ENCODE measurements at places on chromosomes 1 and 21.

DNA sequence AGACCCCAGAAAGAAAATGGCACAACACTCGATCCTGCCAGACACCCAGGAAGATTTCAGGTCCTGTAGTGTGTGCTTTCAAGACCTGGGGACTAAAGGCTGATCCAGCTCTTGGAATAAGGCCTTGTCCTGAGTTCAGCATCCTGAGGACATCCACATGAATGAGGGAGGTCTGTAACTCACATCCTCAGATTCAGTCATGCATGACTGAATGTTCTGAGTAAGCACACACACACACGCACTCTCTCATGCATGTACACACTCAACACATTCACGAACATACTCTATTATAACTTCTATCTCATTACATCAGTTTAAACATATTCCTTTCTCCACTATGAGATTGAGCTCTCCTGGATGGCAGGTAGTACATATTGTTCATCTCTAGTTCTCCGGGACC, 273.4 kb upstream of the BEND5 start:
- DNase-seq = no peak

DNA sequence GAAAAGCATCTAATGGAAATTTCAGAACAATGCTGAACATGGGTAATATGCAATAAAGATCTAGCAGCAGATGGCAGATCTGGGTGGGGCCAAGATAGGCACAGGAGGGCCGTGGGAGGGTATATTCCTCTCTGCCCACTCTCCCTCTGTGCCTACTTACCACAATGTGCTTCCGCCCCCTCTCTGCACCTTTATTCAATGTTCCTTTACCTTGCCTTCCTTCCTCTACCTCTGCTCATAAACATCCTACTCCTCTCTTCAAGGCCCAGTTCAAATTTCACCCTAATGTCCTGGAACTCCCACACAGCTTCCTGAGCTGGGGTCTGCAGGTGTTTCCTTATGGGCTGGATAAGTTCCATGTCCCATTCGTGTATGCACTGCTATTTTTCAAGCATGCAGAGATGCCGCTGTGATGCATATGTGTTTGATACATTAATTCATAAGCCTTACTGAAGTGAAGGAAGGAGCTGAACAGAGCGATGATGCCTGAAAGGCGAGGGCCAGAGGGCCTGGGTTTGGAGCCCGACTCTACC, 65.6 kb upstream of the EDEM3 start:
- DNase-seq = no peak

DNA sequence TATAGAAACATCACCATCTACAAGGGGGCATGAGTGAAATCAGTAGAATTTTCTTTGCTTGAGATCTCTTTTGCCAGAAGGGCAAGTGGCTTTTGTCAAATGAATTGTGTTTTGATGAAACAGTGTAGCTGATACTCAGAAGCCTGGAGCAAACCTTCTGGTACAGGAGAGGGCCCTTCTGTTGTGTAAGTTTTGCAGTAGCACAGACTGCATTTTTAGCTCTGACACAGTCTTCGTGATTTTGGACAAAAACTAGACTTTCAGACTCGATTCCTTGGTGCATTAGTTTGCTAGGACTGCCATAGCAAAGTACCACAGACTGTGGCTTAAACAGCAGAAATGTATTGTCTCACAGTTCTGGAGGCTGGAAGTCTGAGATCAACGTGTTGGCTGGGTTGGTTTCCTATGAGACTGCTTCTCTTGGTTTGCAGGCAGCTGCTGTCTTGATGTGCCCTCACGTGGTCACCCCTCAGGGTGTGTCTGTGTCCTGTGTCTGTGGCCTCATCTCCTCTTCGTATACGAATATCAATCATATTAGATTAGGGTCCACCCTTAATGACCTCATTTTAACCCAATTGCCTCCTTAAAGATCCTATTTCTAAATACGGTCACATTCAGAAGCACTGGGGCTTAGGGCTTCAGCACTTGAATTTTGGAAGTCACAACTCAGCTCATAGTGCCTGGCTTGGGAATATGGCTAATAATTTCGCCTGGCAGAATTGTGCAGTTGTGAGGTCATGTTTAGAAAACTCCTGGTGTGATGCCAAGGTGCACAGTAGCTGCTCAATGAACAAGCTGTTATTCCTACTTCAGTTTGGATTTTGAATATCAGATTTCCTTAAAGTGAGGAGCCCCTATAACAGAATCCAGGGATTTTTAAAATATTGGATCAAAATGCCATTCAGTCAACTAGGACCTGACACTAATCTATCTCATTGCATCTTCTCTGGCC, 21.2 kb upstream of the DISC1 start:
- no peak for DNase-seq

- no peak for DNase-seq
These were observed 25.0 kb upstream of the TENT5C start for GRCh38 chr1:117580882-117581281.

- no peak for DNase-seq
These were observed 24.4 kb upstream of the CLDN14 start for GRCh38 chr21:36504067-36505058.

DNA sequence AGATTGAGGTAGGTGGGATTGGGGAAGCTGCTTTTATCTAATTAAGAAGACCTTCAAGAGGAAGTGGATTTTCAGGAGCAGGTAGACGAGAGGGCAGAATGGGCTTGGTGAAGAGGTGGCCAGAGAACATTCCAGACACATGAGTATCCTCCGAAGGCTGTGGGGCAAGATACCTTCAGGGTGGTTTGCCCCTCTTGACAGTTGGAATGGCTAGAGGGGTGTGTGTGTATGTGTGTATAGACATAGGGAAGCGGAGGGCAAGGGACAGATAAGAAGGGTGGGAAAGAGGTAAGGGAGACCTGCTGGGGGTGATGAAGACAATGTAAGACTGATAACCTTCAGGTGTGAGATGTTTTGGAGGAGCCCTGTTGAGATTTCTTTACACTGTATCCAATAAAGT, 46.8 kb upstream of the TSPAN2 start:
- DNase-seq = peak; percentile 16

DNA sequence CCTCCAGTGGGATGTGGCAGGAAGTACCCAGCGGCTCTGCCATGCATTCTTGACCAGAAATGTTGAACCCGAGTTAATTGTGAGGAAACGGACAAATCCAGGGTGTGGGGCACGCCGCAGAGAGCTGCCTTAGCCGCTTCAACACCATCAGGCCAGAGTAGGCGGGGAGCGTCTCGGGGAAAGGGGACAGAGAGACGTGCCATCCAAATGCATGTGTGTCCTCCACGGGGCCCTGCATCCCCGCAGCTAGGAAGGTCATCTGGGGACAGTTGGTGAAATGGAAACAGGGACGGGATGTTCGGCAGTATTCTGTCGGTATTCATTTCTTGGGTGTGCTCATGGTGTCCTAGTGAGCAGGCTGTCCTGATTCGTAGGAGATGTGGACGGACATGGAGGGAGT, 59.1 kb upstream of the TRAPPC10 start:
- DNase-seq = no peak

DNA sequence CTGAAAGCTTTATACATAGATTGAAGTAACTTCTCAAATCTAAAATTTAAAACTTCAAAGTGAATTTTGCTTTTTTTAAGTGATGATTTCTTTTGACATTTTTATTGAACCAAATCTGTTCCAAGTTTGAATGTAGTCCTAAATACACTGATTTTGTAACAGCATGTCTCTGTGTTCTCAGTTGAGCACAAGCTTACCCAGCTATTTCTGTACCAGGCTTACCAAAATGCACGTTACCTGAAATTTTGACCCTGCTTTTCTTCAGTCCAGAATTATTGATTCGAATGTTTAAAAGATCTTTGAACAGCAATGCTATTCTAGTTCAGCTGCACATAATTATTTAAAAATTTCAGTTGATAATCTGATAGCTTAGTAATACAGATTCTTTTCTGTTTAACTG, 25.6 kb downstream of the AGO4 start:
- DNase-seq = no peak

DNA sequence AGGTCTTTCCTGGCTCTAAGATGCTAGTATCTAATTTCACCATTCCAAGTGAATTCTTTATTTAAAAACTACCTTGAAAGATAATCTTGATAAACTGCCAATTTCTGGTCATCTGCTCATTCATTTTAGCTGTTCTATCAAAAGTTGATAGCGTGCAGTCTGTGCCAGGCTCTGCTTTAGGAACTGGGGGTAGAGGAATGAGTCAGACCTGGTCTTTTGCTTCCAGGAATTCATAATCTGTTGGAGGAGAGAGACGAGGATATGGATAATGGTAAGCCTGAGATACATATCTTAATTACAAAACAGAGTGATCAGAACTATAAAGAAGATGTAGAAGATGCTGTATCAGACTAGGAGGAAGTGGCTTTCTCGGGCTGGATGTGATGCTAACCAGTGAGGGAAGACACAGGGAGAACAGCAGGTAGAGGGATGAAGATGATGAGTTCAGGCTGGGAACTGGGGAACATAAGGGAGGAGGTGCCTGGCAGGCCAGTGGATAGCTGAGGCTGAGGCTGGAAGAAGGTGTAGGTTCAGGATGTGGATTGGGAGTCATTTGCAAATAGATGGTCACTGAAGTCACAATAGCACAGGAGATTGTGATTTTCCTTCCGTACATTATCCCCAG, 12.3 kb upstream of the PHC2 start:
- DNase-seq = no peak

GRCh38 chr1:21961337-21961736, 15.5 kb upstream of the CELA3B start:
- DNase-seq = no peak

- DNase-seq = no peak
These were observed 36.4 kb upstream of the TRABD2B start for GRCh38 chr1:48033495-48034045.

DNA sequence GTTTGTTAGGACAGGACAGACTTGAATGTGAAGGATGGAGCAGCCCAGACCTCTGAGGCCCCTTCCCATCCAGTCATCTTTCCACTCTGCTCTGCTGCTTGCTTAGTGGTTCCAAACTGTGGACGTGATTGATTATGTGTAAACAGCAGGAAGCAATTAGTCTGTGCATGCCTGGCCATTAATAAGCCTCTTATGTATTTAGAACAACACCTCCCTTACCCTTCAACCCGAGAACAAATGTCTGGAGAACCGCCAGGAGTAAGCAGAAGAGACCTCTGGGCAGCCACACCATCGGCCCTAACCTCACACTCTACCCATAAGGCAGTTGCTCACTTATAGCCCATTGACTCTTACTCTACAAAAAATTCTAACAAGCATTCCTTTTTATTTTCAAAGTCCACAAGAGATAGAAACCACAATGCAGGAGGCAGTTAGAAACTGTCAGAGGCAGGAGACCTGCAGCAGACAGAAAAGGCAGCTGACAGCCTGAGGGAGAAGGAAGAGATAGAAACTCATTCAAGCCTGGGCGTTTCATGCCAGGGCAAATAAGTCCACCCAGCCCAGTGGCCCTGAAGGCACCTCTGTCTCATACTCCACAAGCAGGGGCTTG, 5.8 kb upstream of the EPHA8 start:
- DNase-seq = no peak

DNA sequence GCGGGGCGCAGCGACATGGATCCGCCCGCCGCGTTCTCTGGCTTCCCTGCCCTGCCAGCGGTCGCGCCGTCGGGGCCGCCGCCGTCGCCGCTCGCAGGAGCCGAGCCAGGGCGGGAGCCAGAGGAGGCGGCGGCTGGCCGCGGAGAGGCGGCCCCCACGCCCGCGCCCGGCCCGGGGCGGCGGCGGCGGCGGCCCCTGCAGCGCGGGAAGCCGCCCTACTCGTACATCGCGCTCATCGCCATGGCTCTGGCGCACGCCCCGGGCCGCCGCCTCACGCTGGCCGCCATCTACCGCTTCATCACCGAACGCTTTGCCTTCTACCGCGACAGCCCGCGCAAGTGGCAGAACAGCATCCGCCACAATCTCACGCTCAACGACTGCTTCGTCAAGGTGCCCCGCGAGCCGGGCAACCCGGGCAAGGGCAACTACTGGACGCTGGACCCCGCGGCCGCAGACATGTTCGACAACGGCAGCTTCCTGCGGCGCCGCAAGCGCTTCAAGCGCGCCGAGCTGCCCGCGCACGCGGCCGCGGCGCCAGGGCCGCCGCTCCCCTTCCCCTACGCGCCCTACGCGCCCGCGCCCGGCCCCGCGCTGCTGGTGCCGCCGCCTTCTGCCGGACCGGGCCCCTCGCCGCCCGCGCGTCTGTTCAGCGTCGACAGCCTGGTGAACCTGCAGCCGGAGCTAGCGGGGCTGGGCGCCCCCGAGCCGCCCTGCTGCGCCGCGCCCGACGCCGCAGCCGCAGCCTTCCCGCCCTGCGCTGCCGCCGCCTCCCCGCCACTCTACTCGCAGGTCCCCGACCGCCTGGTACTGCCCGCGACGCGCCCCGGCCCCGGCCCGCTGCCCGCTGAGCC, 459 bp downstream of the FOXE3 start:
- DNase-seq = no peak

GRCh38 chr1:116262995-116263385, 110.1 kb upstream of the ATP1A1 start:
- DNase-seq = no peak

All from vagina (tissue), 2 donors.